Activated naive CD4-positive, alpha-beta T cell (primary cell): ENCODE measurements at places on chromosomes 5 and 9.

DNA sequence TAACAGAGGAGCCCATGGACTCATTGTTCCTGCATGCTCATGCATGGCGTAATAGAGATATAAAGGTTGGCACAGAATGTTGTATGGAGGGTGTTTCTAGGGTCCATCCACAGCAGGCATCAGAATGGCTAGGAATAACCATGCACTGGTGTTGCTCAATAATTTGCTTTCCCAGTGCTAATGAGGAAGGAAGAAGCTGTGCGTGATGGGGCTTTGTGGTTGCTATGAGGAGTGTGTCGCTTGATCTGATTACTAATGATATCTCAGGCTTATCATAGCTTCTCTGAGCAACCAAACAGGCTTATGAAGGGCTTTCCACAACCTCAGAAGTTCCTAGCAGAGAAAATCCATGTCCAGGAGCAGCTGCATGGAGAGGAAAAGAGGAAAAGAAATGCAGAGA is 151.3 kb upstream of the TRPC7 start:
- DNase-seq, result no peak

DNA sequence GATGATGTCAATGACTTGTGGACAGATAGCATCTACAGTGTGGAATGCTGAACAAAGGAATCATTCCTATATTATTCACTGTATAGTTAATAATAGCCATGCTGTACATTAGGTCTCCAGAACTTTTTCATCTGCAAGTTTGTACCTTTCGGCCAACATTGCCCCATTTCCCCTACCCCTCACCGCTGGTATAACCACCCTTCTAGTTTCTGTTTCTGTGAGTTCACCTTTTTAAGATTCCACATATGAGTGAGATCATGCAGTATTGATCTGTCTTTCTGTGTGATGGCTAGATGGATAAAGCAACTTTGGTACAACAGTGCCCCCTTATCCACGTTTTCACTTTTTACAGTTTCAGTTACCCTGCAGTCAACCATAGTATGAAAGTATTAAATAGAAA is 18.8 kb upstream of the ALDH1B1 start:
- no peak for DNase-seq

DNA sequence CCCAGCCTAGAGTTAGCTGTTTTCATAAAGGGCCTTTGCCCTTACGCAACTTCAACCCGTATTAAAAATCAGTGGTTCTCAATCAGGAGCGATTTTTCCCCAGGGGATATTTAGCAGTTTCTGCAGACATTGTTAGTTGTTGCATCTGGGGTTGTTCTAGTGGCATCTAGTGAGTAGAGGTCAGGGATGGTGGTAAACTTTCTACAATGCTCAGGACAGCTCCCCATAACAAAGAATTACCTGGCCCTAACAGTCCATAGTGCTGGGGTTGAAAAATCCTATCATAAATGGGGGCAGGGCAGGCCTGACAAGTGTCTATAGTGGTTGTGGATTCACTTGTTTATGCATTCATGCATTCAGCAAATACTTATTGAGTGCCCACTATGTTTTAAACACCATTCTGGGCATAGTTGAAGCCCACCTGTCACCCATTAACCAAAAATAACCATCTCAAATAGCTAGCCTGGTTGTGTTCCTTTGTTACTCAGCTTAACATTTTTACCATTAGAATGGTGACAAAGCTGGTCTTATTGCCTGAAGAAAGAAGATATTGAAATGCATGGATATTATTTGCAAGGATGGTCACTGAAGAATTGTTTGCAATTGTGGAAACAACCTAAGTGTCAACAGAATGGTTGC is 15.9 kb upstream of the FGF1 start:
- no peak for DNase-seq

DNA sequence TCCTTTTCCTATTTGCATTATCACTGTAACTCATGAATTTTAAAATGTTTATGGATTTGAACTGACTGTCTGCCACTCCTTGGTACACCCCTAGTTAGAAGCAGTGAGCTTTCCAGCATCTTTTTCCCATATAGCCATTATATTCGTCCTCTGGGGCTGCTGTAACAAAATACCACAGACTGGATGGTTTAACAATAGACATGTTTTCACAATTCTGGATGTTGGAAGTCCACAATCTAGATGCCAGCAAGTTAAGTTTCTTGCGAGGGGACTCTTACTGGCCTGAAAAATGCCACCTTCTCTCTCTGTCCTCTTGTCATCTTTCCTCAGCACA is 530.0 kb downstream of the SEMA5A start:
- DNase-seq, result no peak

GRCh38 chr5:178117923-178118701 is 4.8 kb downstream of the N4BP3 start:
- DNase-seq, result no peak

DNA sequence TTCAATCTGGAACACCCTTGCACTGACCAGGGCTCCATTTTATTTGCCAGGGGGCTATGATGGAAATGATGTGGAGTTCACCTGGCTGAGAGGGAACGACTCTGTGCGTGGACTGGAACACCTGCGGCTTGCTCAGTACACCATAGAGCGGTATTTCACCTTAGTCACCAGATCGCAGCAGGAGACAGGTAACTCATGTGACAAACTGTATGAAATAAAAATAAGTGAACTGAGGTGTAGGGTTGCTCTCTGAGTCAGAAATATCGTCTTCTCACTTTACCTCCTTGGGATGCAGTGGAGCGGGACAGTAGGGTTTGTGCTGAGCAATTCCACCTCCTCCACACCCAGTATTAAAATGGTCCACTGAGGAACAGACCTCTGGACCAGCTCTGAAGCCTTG is 22.1 kb downstream of the GABRP start:
- no peak for DNase-seq

- no peak for DNase-seq
Measured at GRCh38 chr5:127092690-127093089, 19.4 kb upstream of the C5orf63 start.

- DNase-seq, result no peak
Measured at GRCh38 chr5:151295138-151295537, 8.4 kb downstream of the SLC36A3 start.

DNA sequence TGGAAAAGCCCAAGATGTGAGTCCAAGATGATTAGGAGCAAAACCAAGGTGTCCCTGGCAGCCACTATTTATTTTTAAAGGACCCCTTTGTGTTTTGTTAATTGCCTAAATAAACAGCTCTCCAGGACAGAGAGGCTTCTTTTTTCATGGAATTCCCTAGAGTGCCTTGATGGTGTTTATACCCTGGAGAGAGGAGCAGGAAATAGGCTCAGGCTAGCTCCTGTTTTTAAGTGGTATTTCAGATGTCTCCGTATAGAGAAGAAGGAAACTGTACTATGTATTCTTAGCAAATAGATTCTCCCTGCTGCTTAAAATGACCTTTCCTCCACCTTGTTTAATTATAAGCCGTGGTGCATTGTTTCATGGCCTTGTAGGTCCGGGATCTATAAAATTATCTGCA is 292.4 kb downstream of the CD180 start:
- DNase-seq, result no peak

DNA sequence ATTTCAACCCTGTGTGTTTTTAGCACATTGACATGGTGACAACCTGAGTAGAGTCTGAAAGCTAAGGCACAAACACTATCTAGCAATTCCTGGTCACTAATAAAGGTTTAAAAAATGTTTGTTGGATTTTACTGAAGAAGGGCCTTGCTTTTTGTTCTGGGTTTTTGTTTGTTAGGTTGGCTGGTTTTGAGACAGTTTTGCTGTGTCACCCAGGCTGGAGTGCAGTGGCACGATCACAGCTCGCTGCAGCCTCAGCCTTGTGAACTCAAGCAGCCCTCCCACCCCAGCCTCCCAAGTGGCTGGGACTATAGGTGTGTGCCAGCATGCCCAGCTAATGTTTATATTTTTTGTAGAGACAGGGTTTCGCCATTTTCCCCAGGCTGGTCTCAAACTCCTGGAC is 39.0 kb downstream of the PRKACG start:
- no peak for DNase-seq

DNA sequence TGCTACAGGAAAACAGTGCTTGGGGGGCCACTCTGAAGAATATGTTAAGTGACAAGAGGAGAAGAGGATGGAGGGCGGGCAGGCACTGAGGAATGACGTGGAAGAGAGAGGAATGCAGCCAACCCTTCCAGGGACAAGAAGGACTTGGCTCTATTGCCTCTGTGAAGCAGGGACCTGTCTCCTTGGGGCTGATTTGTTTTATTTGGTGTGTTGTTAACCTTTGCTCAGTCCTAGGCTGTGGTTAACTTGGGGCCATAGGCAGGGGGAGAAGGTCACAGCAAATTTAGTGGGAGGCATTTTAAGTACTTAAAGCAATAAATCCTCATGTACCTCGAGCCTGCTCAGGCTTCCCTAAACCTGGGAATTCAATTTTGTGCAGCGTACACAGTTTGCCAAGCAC is 39.9 kb downstream of the KIF4B start:
- DNase-seq, result no peak

DNA sequence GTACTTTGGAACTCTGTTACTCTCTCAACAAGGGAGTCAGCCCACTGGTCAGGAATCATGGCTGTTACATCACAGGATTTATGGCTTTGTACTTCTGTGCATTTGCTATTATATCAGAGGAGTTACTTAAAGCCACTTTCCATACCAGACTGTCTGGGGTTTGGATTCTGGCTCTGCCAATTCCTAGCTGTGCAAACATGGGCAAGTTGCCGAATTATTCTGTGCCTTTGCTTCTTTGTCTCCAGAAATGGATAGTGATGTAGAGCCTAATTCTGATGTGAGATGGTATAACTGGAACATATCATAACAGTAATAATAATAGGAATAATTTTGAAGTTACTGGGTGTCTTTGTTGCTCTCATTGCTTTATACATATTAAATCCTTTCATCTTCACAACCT is 1047.3 kb upstream of the SEMA6A start:
- DNase-seq, result no peak

- no peak for DNase-seq
Measured at GRCh38 chr5:79932510-79933504, 58.3 kb downstream of the MTX3 start.

- DNase-seq, result no peak
Measured at GRCh38 chr5:78979909-78980308, 5.2 kb downstream of the ARSB start.

DNA sequence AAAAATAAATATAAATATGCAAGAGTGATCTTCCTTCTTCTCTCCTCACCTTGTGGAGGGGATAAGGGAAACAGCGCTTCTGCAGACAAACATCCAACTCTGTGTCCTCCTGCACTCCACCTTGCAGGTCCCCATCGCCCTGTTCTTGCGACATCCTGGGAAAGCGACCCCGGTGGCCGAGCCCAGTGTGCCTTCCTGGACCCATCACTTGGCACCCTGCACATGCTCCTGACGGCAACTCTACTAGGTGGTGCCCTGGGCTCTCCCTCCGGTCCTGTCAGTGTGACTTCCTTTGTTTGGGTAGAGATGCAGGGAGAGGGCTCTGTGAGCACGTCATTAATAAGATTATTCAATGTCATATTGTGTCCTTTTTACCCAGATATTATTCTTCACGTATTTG is 266.0 kb upstream of the ADAMTS16 start:
- DNase-seq, result no peak

DNA sequence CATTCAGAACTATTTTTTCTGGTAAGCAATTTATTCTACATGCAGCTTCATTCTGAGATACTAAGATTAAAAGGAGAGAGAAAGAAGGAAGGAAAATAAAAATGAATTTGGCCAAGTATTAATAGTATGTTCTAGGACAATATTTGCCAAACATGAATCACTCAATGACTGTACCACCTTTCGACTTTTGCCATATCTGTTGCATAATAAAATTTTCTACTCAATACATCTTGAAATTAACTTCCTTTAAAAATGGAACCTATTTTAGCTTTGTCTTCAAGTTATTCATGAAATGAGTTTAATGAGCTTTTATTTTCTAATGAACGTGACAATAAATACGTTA is 111.8 kb downstream of the MARCHF3 start:
- no peak for DNase-seq

- DNase-seq, result no peak
Measured at GRCh38 chr5:41371738-41372137, 138.7 kb downstream of the PLCXD3 start.

GRCh38 chr9:98149422-98149821 is 30.4 kb upstream of the TRIM14 start:
- DNase-seq, result no peak

- DNase-seq, result no peak
Measured at GRCh38 chr5:133877351-133878235, 90.8 kb downstream of the C5orf15 start.

- DNase-seq, result no peak
Measured at GRCh38 chr9:113625486-113625885, 162.0 kb downstream of the RGS3 start.

DNA sequence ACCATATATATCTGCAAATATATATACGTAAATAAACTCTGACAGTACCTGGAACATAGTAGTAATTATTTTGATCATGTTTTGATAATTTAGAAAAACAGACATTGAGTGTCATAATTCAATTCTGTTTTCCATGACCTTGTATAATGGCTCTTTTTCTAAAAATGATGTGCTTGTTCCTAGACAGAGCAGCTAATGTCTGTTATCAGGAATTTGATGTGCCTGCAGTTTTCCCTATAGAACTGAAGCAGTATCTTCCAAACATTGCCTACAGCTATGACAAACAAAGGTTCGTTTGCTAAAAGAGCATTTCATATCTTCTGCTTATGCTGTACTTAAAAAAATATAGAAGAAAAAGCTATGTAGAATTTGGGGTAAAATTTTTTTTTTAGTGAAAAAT is 5.3 kb downstream of the SETD9 start:
- DNase-seq, result no peak

DNA sequence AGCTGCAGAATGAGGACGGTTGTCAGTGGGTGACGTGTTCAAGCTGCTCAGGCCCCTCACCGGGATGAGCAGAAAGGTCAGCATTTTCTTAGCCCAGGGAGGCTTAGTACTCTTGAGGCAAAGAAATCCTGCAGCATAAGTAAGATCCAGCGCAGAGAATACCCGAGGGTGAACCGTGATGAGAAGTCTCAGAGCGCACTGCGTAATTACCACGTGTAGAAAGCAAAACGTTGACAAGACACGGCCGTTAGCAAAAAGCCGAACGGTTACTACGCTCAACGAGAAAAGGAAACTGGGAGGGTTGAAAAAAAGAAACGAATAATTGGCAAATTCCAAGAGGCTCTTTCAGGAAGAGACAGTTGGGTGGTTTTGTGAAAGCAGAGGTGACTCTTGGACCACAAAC is 104.0 kb downstream of the COL23A1 start:
- no peak for DNase-seq

GRCh38 chr5:151497391-151498002 is 50.1 kb downstream of the SLC36A1 start:
- no peak for DNase-seq

GRCh38 chr9:131679261-131680020 is 60.4 kb downstream of the RAPGEF1 start:
- DNase-seq, result no peak

DNA sequence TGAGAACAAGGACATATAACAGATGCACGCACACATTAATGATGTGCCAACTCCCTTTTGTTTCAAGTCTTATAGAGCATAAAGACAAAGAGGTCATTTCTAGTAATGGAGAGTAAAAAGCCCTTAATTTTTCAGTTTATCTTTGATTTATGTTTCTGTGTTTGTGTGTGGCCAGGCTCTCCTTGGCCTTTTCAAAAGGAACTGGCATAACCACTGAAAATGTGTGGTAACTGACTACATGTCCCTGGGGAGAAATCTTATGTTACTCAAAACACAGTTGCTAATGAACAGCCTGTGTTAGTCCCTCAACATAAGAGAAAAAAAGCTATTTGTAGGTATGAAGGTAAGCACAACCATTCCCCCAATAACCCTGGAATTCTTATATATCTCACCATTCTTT is 47.6 kb upstream of the SHOC1 start:
- DNase-seq, result no peak
